NCI-H460 (cell line): ENCODE measurements at places on chromosomes 1 and 21.
A peak's percentile ranks its signal among the peaks of the same experiment; 100 is the strongest.

DNA sequence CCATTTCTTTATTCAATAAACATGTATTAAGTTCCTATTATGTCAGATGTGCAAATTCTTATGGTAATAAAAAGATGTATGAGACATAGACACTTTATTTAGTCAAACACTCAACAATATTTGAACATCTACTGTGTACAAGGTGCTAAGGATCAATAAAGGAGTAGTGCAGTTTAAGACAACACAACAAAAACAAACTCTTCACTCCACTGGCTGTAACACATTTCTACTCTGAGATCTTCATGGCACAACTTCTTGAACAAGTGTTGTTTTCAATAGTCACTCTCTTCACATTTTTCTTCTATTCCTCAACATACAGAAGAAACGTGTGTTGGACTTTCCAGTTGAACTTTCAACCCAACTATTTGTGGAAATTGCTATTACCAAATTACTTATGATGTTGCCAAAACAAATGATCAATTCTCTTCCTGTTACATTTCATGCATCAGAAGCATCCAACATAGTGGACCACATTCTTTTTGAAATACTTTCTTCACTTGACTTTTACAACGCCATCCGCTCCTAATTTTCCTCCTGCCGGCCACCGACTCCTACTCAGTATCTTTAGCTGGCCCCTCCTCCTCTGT lies 25.4 kb downstream of the HSD3B1 start:
- no peak for DNase-seq

GRCh38 chr1:32626176-32626575 lies 24.2 kb downstream of the ZBTB8OS start:
- DNase-seq = no peak

DNA sequence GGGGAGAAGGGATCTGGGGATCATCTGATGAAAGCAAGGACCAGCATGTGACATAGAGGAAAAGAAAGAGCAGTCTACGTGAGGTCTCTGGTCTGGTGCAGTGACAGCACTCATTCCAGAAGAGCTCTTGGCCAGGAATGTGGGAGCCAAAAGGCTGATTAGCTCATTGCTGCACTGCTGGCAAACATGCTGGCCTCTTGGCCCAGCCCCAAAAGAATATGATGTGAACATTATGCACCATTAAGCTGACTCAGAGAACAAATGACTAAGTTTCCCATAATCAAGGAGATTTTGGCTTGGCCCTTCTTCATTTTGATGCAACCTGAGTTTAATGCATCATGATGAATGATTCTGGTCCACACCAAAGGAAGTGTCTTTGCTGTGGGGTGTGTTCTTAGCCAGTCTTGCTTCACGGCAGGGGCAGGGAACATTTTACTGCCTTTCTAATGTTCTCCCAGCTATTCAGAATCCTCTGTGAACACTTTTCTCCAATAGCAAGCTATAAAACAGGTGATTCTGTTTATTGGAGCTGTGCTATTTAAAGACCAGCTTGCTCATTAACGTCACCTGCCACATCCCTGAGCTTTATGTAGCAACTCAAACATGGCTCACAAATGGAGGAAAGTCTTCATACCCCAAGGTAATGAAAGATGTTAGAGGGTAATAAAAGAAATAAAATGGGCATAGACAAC lies 55.1 kb downstream of the PCBP3 start:
- DNase-seq = no peak

DNA sequence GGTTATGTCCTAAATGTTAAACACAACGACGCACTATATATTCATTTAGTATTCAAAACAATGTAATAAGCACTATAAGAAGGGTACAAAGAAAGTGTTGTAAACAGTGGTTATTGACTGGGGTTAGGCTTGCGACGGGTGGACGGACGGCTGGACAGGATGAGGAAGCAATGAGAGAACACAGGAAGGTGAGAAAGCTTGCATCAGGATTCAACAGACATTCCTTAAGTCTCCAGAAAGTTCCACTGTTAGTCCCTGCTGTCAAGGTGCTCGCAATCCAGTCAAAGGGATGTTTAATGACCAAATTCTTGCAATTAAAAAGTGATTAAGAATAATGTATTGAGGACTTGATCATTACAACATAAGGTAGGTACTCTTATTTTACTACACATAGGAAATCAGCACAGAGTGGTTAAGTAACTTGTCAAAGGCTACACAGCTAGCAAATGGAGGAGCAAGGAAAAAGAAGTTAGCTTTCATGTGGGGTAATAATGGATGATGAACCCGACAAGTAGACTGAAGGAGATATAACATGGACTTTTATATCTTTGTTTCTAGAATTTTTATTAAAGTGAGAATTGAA lies 994 bp upstream of the ACBD6 start:
- no peak for DNase-seq

DNA sequence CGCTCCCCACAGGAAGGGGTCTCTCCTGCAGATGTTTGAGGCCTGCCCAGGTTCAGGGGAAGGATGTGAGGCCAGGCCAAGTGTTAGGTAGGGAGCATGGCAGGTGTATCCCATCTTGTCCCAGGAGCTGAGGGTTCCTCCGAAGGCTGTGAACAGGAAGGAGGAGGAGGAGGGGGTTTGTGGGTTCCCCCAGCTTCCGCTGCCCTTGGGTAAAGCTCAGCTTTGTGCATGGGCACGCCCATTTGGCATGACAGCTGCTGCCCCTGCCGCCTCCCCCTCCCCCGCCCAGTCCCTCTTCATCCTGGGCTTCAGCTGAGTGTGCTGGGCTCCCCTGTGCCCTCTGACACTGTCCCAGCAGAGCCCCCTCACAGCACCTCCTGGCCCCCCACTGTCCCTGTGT lies 25.5 kb downstream of the TNFRSF8 start:
- no peak for DNase-seq

- no peak for DNase-seq
Measured at GRCh38 chr1:66365635-66366034, 168.3 kb upstream of the SGIP1 start.

DNA sequence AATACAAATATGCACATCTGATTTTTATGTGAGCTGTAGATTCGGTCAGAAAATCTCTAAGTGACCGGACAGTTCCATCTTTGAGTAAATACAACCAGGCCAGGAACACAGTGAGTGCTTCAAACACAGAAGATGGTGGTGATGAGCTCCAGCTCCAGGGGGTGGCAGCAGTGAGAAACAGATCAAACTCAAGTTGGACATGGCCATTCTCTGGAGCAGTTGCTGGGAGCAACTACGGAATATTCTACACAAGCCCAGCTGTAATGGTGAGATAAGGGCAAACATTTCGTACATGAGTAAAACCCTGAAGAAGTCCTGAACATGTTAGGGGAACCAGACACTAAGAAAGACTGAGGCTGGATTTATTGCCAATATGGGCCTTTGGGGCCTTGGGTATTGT lies 100.7 kb downstream of the BARHL2 start:
- DNase-seq = no peak

DNA sequence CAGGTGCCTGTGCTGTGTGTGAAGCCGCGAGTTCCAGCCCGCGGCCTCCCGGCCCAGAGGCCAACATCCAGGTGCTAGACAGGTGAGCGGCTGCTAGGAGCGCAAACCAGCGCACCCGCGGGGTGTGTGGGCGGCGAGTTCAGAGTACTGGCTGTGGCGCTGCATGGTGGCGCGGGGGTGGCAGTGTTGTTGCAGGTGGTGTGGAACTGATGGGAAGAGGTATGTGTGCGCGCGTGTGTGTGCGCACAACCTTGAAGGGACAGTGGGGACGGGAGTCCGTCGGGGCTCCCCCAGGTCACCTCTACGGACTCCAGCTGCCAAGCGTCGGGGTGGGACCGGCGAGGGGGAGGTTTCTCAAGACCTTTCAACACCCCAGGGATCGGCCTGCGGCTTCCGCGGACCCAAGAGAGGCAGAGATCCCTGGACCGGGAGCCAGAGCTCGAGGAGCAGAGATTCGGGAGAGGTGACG lies 433 bp upstream of the DMBX1 start:
- no peak for DNase-seq

GRCh38 chr1:157978586-157979403 lies 14.7 kb upstream of the KIRREL1 start:
- no peak for DNase-seq

- DNase-seq = no peak
Measured at GRCh38 chr1:34923490-34923889, 6.0 kb downstream of the DLGAP3 start.

DNA sequence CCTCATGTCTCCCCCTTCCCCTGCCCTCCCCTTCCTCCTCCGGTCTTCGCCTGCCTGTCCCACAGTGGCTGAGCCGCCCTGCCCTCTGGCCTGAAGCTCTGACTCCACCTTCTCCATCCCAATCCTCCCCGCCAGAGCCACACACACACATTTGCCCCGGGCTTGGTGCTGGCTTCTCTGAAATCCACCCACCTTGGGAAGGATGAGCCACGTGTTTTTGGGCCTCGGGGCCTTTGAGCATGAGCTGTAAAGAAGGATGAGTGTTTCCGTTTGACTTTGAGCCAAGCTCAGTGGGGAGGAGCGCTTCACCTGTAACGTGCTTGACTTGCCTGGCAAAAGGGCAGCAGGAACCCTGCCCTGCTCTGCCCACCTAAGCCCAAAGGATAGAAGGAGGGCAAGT lies 295.1 kb downstream of the SIPA1L2 start:
- no peak for DNase-seq

DNA sequence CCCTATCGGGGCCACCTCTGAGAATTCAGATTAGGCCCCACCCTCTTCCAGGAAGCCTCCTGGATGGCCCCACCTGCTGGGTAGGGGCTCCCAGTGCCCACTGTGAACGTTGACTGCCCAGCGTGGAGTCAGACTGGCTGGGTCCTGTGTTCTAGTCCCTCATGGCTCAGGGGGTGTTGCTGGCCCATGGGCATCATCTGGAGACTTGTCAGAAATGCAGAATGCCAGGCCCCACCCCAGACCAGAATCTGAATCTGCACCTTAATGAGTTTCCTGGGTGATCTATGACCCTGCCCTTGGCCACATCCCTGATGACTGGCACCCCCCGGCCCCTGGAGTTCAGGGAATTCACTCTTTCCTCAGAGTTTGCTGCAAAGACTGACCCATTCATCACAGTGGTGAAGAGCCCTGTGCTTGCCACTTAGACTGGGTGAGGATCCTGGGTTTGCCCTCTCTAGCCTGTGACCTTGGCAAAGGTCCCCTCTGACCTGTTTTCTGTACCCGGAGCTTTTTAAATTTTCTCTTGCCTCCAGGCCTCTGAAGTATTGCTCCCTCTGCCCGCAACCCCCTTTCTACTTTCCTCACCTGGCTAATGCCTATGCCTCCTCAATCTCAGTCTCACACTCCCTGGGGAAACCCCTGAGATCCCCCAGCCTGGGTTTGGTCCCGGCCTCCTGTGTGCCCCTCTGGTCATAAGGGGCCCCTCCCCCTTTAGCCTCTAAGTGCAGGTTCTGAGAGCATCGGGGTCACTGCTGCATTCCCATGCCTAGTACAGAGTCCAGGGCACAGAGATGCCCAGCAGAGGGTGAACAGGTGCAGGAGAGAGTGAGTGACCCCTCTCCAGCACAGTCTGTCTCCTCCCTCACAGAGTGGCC lies 184.2 kb downstream of the MATN1 start:
- no peak for DNase-seq

DNA sequence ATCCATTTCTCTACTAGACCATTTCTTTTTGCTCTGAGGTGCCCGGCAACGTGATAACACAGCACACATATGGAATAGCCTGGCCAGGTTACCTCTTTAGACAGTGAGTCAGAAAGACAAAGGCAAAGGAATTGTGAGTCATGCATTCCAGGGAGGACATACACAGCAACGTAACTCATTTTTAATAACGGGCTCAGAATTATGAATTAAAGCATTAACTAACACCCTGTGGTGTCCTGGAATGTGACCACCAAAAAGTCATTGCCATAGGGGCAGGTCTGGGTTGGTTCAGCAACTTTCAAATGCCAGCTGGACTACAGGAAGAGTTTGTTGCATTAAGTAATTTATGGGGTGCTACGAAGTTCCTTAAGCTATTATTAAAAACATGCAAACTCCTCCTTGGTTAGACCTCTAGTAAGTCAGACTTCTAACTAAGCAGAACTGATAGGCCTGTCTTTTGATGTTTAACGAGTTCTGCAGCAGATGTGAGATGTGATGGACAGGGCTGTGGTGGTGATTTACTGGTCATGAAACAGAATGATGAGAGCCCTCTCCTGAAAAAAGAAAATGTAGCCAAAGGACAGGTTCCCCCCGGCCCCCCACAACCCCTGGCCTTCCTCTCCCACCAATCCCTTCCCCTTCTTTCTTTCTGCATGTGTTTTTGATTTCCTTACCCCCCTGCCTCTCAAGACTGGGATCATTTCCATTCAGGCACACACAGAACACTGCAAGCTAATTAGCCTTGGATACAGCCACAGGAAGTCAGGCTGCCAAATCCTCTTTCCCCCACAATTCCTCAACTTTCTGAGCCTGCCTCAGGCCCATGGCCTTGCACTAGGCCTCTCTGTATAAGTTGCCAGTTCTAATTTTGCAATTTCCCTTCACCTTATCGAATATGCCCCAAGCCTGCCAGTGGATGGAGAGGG lies 88.9 kb upstream of the HAO2 start:
- peak; percentile 8 for DNase-seq

GRCh38 chr1:172512591-172512990 lies 20.4 kb upstream of the SUCO start:
- DNase-seq = no peak

GRCh38 chr1:119911775-119912174 lies 15.5 kb upstream of the ADAM30 start:
- no peak for DNase-seq

- DNase-seq = no peak
Measured at GRCh38 chr1:198889101-198889500, 250.3 kb downstream of the PTPRC start.

- no peak for DNase-seq
Measured at GRCh38 chr1:182065126-182065845, 3.8 kb upstream of the ZNF648 start.

GRCh38 chr1:65319754-65320153 lies 10.4 kb downstream of the DNAJC6 start:
- no peak for DNase-seq

- peak; percentile 75 for DNase-seq
Measured at GRCh38 chr21:43333298-43334062, 93.5 kb downstream of the SIK1 start.

DNA sequence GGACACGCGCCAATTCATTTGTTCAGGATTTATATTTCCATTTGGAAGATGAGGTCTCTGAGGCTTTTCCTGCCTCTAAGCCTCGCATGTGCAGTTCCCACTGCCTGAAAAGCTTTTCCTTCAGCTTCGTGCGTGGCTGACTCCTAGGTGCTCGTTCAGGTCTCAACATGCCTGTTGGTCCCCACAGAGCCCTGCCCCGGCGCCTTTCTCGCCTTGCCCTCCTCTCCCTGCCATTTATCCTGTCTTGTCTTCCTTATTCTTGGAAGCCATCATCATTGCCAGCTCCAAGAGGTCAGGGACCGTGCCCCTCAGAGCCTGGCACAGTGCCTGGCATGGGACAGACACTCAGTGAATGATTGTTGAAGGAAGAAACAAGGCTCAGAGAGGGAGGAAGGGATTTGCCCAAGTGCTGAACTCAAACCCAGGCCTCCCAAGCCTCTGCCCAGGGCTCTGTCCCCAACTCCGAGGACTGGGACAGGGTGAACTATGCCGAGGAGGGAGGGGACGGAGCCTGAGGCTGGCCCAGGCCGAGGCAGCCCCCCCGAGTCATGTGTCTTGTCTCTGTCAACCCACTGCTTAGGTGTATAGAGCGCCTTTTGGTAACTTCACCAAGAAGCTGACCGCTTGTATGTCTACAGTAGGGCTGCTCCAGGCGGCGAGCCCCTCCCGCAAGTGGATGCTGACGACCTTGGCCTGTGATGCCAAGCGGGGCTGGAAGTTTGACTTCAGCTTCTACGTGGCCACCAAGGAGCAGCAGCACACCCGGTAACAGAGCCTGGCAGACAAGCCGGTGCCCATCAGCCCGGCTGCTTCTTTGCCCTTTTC lies 47.3 kb downstream of the DISP3 start:
- DNase-seq = no peak

GRCh38 chr1:31662463-31662862 lies 17.8 kb upstream of the PEF1 start:
- DNase-seq = no peak

GRCh38 chr1:107524301-107524700 lies 383.5 kb downstream of the NTNG1 start:
- DNase-seq = no peak
